ENCODE measurements at places on chromosomes 3 and 15.

GRCh38 chr15:47334805-47335535 is 382.3 kb upstream of the SEMA6D start:
- no peak for DNase-seq

DNA sequence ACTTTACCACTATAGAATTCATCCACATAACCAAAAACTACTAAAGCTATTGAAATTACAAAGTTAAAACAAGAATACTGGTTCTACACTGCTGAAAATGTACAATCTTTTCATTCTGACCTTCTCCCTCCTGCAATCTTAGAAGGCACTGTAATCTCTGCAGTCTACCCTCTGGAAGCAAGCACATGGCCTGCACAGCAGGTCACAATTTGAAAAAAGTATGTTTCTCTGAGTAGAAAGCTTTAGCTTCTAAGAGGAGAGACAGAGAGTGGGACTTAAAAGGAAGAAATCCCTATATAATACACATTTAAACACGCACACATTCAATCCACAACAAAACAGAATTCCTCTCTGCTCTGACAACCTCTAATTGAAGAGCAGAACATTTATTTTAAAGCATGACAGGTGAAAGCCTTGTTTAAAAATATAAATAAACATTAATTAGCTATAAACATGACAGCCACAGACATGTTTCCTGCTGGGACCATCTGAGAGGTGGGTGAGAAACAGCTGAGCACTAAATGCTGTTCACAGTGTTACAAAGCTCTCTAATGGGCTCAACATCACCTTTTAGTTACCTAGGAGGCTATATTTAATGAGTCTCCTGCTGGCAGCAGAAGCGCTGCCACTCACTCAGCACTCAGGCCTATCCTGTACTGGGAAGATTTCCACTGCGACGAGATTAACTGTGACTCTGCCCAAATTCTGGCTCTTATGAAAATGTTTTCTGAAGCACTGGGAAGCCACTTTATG is 447.4 kb downstream of the AGBL1 start:
- no peak for DNase-seq

GRCh38 chr3:149280671-149281349 is 52.6 kb downstream of the TM4SF18 start:
- DNase-seq, result no peak

DNA sequence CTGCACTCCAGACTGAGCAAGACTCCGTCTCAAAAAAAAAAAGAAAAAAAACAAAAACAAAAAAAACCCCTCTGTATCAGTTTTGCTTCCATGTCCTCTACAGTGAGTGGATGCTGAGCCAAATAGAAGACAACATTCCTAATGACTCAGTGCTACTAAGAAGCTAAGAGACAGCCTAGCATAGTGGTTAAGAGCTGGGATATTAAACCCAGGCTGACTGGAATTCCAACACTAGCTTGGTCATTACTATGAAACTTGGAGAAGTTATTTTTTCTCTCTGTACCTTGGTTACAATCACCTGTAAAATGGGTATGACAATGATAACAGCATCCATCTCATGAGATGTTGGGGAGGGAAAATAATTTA is 60.9 kb upstream of the PYGO1 start:
- no peak for DNase-seq

DNA sequence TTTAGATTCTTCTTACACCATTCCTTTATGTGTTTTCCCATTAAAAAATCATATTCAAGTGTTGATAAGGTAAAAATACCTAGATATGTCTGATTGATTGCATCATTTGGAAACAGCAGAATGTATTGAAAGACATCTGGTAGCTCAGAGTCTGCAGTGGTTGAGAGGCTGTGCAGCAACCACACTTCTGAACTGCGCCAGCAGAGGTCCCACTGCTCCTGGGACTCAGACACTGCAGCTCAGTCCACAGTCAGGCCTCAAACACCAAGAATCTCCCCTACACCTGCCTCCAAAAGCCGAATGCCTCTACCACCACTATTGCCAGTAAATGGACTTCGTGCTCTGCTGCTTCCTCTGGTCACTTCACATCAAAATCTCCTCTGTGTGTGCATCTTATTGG is 176.9 kb upstream of the LMCD1 start:
- no peak for DNase-seq
